ENCODE measurements at places on chromosomes 1 and 21. TPM values are rescaled to one million over a fixed set of nuclear protein-coding genes. Genes with fewer than 3 reads are reported as not detected.

Gene S100A2
- 5.0 TPM for total RNA-seq

Gene ZNF697
- 15.1 TPM for total RNA-seq

Gene ARMH1
- 0.70 TPM for total RNA-seq

Gene IKBKE
- total RNA-seq = 0.97 TPM

Gene SRP9
- 182 TPM for total RNA-seq

Gene NEGR1
- total RNA-seq = 5.2 TPM

Gene S100A14
- 3.4 TPM for total RNA-seq

Gene SEC16B
- 1.3 TPM for total RNA-seq

Gene DEPDC1
- total RNA-seq = 0.19 TPM

Gene NTMT2
- total RNA-seq = 2.0 TPM

Gene LCE4A
- total RNA-seq = not detected

Gene SAMSN1
- total RNA-seq = 1.9 TPM

Gene ADGRB2
- 7.7 TPM for total RNA-seq

Gene CCDC24
- total RNA-seq = 1.9 TPM

Gene BARHL2
- not detected for total RNA-seq

Gene UTS2
- total RNA-seq = not detected

Gene ERVH48-1
- total RNA-seq = not detected

Gene PALMD
- 67.0 TPM for total RNA-seq

Gene LCK
- total RNA-seq = 0.54 TPM

Gene LCE2C
- total RNA-seq = not detected

Measured in cardiac septum (tissue), 1 donor.